Stimulated activated CD8-positive, alpha-beta memory T cell treated with anti-CD3 and anti-CD28 coated beads, Interleukin-7, amount 100 ng/mL, for 48 hours (primary cell): ENCODE measurements at places on chromosomes 4 and X.

GRCh38 chrX:55357236-55357635 lies 92.5 kb upstream of the PAGE3 start:
- no peak for DNase-seq

- no peak for DNase-seq
Measured at GRCh38 chrX:71514367-71515037, 18.4 kb upstream of the OGT start.

- DNase-seq: no peak
Measured at GRCh38 chrX:56468441-56468840, 95.0 kb upstream of the UBQLN2 start.

DNA sequence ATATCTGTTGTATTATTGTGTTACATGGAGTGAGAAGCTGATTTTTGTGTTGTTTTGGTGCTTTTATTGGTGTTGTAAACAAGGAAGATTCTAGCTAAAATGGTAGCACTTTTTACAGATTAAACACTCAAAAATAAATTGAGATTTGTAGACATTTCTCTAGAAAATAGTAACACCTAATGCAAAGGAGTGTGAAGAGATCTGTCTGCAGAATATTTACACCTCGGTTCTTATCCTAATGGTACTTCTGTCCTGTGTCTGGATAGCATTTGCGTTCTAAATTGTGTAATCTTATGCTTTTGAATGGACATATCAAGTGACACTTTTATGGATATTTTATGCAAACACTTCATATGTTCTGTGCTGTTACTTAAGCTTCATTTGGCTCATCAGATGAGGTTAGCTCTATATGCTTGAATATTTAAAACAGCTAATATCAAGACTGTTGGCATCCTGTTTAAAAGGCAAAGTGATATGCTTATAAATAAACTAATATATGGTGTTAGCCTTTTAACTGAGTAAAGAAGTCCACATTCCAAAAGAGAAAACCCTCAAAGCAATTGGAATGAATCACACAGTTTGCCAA lies 6.0 kb downstream of the PCDH7 start:
- no peak for DNase-seq

DNA sequence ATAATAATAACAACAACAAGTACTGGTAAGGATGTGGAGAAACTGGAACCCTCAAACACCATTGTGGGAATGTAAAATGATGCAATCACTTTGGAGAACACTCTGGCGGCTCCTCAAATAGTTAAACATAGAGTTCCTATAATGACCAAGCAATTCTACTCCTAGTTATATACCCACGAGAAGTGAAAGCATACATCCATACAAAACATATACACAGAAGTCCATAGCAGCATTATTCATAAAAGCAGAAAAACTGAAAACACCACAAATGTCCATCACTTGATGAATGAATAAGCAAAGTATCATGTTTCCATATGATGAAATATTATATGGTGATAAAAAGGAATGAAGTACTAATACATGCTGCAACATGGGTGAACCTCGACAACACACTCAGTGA lies 116.7 kb downstream of the AMELX start:
- DNase-seq: no peak

GRCh38 chrX:103475381-103475780 lies 43.9 kb downstream of the RAB40A start:
- no peak for DNase-seq

DNA sequence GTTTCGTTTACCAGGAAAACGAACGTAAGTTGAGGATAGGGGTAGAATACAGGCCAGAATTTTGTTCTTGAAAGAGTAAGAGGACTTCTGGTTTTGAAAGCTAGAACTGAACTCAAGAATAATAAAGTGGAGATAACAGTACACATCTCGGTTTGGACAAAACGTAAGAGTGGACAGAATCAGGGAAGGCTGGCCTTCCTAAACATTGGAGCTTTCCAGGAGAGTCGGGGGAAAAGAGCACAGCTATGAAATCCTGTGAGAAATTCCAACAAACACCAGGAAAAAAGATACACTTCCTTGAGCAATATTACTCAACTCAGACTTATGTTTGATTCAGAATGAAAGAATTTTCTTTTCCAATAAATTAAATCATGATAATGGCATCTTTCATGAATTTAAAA lies 1.2 kb downstream of the CTSO start:
- no peak for DNase-seq

DNA sequence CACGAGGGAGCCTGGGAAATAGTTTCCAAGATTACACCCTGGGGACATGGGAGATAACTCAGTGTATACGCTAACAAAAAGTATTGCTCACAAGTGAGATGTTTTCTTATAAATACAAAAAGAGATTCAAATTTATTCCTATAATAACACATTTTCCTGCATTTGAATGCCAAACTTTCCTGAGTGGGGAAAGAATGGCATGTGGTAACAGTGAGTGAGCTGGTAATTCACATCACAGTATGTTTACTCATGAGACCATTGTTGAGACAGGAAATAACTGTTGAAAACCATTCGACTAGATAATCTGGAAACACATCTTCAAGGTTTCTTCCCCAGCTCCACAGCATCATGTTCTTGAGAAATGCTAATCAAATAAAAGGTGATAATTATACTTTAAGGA lies 109.1 kb downstream of the TASL start:
- DNase-seq: no peak

GRCh38 chr4:159242427-159242826 lies 139.5 kb downstream of the RAPGEF2 start:
- no peak for DNase-seq

DNA sequence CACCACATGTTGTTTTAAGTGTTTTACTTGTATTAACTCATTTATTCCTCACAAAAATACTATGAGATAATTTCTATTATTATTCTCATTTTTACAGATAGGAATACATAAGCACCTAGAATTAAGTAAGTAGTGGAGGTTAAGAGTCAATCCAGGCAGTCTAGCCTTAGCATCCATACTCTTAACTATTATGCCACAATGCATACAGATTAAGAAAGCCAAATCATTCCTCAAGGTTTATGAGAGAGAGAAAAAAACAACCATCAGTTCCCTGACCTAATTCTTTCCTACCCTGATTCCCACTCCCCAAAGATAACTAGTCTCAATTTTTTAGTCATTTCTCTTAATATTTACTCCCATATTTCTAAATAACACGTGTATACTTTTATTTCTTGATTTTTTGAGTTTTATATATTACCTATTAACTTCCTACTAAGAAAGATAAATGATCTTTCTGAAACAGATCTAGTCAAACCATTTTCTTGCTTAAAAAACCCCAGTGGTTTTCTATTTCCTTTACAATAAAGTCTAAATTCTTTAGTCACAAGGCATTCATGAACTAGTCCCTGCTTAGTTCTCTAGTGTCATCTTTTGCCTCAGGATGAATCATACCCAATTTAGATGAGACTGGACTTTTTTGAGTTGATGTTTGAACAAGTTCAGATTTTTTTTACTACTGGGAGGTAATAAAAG lies 16.0 kb downstream of the UBA6 start:
- DNase-seq: no peak

GRCh38 chrX:10062352-10062751 lies 94.4 kb upstream of the CLCN4 start:
- no peak for DNase-seq

DNA sequence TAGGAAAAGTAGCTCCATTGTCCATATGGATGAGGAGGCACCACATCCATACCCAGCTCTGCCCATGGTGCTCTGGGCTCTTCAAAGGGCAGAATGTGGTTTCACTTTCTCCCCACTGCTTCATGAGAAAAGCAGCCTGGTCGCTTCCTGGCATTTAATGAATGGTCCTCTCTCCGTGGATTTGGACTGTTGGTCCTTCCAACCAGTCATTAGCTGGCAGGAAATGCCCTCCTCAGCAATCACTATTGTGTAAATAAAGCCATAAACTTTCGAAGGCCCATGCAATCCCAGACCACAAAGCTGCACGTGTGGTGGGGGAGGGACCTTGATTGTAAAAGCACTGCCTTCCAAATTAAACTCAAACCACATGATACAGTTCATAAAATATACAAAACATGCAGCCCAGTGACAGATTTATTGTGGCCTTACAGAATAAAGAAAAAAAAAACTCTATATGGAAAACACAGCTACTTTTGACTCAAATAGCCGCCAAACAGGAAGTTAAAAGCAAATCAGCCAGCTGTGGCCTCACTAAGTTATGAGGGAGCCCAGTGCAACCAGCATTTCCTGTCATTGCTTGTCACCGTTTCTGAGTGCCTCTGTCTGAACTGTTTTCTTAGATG lies 8.1 kb downstream of the MBNL3 start:
- peak; percentile 25 for DNase-seq

GRCh38 chr4:10099499-10100325 lies 16.9 kb downstream of the WDR1 start:
- no peak for DNase-seq

DNA sequence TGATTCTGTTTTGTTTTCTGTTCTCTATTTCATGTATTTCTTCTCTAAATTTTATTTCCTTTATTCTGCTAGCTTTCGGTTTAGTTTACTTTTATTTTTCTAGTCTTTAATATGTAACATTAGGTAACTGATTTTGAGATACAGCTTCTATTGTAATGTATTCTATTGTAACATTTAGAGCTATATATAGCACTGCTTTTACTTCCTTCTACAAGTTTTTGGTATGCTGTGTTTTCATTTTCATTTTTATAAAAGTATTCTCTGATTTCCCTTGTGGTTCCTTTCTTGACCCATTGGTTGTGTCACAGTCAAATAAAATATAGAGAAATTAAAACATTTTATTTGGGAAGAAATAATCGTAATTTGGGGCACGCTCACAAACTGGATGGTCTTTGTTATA lies 13.9 kb upstream of the CT47A1 start:
- no peak for DNase-seq

DNA sequence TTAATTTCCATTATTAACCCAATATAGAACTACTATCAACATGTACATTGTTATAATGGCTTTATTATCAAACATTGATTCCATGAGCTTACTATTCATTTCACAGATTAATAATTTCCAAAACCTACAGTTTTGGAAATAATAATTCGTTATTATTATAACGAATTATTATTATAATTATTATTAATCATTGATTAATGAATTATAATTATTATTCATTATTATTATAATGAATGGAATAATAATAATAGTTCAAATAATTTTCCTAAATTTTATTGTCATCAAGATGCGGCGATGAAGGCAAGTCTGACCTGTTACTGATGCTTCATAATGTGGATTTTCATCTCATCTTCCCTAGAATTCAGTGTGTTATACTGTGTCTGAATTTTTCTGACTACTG lies 22.0 kb downstream of the CTSO start:
- no peak for DNase-seq

- no peak for DNase-seq
Measured at GRCh38 chr4:108333353-108333942, 164.7 kb upstream of the LEF1 start.

GRCh38 chrX:38335382-38335781 lies 8.1 kb upstream of the RPGR start:
- no peak for DNase-seq

GRCh38 chrX:29640106-29640505 lies 575.3 kb upstream of the MAGEB2 start:
- DNase-seq: no peak

GRCh38 chr4:127809173-127809800 lies 27.2 kb downstream of the HSPA4L start:
- no peak for DNase-seq

GRCh38 chr4:184168406-184169019 lies 49.2 kb downstream of the ENPP6 start:
- peak; percentile 33 for DNase-seq

DNA sequence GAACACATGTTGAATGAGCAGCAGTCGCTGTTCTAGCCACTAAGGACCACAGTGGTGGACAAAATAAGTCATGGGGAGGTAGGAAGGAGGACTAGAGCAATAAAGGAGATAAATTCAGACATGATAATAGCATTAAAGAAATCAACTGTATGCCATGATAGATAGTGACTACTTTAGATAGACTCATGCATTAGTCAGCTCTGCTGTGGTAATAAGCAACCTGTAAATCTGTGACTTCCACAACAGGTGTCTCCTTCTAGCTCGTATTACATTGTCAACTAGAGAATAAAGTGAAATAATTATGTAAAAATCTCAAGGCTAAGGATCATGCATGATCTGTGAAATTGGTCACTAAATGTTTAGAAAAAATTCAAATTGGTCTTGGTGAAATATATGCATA lies 77.9 kb downstream of the WWC2 start:
- DNase-seq: no peak

DNA sequence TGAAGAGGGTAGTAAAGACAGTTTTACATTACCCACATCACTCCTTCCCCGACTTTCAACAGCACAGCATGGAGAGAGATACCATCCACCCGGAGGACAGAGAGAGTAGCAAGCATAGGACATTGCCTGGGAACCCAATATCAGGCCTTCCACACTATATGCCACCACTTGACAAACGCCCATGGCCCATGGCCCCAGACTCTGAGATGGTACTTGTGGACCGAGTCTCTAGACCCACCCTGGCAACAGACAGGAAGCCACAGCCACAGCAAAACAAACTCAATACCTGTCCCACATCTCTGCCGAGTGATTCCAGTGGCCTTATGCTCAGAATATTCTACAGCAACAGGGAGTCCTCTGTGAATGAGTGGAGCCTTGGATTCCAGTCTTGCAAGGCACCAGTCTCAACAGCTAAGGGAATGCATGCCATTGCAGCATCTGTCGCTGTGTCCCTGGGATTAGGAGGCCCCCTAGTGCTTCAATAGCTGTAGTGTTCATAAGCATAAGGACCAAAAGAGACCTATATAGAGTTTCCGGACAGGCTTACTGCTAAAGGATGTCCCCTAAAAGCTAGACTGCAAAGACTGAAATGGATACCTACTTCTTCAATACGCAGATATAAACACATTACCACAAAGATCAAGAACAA lies 14.7 kb upstream of the CT55 start:
- DNase-seq: no peak

GRCh38 chr4:9989918-9990635 lies 31.2 kb downstream of the SLC2A9 start:
- no peak for DNase-seq

GRCh38 chr4:178255172-178255571 lies 812.9 kb upstream of the AGA start:
- no peak for DNase-seq

GRCh38 chrX:65745992-65746391 lies 78.5 kb downstream of the MSN start:
- no peak for DNase-seq

DNA sequence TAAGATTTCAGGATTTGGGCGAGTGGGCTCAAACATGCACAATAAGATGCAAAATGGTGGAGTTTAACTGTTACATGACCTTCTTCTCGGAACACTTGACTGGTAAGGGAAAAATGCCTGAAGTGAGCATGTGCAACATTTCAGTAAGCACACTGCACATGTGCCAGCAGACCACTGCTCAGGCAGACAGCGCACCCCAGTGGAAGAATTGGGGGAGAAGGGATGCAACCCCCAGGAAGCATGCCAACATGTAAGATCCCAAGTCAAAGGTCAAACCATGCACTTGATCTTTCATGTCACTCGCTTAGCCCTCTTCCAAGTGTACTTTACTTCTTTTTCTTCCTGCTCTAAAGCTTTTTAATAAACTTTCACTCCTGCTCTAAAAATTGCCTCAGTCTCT lies 256.3 kb downstream of the CENPC start:
- DNase-seq: no peak
